ENCODE measurements at places on chromosomes 4 and X. TPM values are rescaled to one million over a fixed set of nuclear protein-coding genes. Genes with fewer than 3 reads are reported as not detected.

GRCh38 chr4:7414736-7415510, 19.8 kb downstream of the PSAPL1 start:
- DNase-seq, result no peak

Gene LDB2
- 45.4 TPM for total RNA-seq

Gene GSPT2
- total RNA-seq, result 9.4 TPM

Gene TMEM154
- total RNA-seq, result 4.4 TPM

GRCh38 chrX:65633826-65634225, 33.6 kb upstream of the MSN start:
- DNase-seq, result no peak

- no peak for DNase-seq
These were observed 113.5 kb upstream of the SCML1 start for GRCh38 chrX:17623750-17624149.

DNA sequence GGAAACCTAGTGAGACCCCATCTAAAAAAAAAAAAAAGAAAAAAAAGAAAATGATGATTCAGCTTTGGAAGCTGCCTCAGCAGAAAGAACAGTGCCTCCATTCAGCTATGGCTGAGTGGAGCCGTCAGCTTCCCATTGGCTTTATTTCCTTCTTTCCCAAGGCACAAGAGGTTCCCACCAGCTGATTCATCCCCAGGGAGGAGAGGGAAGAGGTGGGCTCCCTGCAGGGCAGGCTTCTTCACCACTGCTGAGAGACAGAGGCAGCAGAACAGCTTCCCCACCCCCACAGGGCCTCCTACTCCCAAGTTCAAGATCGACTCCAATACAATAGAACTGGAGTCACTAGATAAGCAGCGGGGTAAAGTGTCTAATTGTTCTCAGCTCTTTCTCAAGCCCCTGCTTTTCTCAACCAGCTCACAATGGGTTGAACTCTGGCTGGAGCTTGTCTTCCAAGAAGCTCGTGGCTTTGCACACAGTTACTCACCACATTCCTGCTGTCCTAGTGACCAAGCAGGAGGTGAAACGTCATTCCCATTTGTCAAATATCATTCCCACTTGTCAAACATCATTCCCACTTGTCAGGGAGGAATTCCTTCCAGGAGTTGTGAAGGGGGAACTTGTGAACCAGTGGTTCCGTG, 47.8 kb downstream of the FHDC1 start:
- no peak for DNase-seq

Gene RBM47
- total RNA-seq, result 10.8 TPM

Gene PLXNB3
- total RNA-seq, result 7.1 TPM

DNA sequence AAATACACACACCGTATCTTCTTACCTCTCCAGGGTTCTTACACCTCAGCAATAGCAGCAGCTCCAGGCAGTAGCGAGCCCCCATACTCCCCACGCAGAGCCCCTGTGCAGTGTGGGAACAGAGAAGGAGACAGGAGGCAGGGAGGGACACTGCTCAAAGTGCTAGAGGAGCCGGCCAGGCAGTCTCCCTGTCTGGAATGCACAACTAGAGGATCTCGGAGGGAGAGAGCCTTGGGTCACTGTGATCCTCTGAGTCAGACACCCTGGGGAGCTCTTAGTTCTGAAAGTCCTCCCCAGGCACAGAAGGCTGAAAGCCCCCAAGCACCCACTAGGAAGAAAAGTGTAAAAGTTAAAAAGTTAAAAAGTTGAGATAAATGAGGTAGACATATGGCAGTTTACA, 16.0 kb downstream of the AMELX start:
- no peak for DNase-seq

DNA sequence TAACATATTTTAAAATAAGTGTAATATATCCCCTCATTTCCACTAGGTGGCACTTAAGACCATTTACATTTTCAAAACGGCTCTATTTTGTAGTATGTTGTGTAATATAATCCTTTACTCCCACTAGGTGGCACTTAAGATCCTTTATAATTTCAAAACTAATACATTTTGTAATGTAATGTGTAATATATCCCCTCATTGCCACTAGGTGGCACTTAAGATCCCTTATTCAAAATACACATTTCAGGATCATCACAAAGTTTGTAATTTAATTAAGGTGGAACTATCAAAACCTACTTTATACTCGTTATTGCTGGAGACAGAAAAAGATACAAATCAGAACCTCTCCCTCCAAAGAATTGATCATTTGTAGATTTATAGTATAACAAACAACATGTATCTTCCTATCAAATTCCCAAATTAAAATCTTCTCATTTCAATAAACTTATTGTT, 132.5 kb downstream of the ARHGAP6 start:
- DNase-seq, result no peak

DNA sequence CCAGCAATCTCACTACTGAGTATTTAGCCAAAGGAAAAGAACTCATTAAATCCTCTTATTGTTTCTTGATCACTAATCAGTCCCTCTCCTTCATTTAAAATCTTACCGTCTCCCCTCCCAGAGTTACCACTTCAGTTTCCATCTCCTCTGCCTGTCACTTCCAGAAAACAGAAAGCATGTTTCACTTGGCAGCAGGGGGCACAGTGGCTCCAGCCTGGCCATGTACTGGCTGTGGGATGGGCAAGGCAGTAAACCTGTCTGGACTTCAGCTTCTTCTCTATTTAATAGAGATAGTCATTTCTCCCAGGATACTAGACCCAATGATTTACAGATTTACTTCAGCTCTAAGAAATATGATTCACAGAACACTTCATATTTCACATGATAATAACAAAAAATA, 63.2 kb downstream of the CD40LG start:
- peak; percentile 42 for DNase-seq

DNA sequence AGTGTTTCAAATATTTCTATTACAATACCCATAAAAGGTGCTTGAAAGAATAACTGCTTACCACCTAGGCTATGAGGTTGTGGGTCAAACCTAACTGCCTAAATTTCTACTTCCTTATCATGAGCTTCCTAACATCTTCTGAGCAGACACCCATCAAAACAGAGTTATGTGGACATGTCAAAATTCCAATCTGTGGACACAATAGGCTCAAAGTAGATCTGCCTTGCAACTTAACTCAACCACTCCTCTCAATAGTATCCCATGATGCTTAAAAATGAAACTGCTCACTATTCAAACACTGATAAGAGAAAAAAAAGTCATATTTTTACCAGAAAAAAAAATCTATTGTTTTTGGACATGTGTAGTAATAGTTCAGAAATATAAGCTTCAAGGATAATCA, 462.7 kb downstream of the INPP4B start:
- DNase-seq, result no peak

DNA sequence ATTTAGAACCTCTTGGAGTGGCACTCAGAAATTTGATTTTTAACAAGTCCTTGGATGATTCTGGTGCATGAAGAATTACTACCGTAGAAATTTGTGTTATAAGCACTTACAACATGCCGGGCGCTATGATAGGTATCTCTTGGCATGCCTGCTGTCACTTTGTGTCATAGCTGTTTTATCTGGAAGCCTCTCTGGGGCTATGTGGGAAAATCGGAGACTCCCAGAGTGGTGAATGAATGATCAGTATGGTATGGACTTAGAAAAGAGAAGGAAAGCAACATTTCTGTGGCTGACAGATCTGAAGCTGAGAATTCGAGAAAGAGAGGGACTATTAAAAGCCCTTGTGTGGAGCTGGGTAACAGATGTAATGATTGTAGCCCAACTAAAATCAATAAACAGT, 177.4 kb upstream of the MAMLD1 start:
- DNase-seq, result no peak

Gene WNK3
- total RNA-seq, result 0.71 TPM

DNA sequence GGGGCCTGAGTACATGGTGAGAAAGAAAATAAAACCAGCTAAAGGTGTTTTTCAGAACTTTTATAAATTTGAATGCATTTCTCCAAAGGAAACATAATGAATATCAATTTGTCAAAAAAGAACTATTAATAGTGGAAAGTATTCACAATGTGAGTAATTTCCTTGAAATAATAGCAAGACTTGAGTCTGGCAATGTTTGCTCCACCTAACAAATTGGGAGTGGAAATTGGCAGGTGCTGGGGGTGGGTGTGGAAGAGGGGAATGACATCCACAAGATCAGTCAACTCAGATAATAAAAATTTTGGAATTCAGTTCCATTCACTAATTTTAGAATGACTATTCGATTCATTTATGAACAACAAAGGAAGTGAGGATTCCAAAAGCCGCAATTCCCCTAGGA, 884.8 kb upstream of the SLIT2 start:
- no peak for DNase-seq

Gene SERTM2
- total RNA-seq, result not detected

GRCh38 chrX:13903405-13903804, 86.5 kb upstream of the GPM6B start:
- DNase-seq, result no peak

DNA sequence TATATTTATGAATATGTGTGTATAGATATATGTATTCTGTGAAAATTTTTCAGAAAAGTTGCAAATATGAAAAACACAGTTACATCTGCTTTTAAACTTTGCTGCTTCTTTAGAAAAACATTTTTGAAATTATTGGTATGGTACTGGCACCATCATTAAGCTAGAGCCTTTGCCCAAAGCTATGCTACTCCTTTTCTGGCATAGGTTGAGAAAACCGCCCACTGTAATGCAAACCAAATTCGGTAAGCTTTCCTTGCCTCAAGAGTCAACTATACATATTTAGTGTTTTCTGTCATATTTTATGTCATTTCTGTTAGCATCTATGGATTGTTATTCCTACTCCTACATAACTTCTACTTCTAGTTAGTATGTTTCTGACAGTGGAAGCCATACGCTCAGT, 50.7 kb downstream of the ANTXR2 start:
- no peak for DNase-seq

GRCh38 chr4:182827954-182828353, 89.2 kb downstream of the DCTD start:
- DNase-seq, result no peak

DNA sequence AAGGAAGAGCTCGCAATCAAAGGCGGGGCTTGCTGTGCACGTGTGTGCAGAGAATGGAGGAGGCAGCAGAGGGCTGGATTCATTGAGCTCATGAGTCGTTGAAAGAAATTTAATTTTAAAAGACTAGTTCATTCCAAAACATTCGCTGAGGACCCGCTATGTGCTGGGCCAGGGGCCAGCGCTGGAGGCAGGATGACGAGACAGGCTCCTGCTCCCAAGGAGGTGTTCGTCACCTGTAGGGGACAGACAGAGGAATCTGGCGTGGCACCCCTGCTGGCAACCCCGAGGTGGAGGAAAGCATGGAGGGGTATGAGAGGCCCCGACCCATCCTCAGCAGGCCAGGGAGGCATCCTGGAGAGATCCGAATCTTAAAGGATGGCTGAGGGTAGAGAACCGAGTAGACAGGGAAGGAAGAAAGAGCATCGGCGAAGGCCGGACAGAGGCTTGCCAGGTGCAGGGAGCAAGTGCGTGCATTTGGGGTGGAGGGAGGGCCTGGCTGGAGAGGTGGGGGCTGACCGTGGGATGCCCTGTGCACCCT, 96.4 kb downstream of the CPZ start:
- DNase-seq, result no peak

GRCh38 chrX:10875995-10876394, 235.1 kb upstream of the HCCS start:
- no peak for DNase-seq

Gene MAGEA12
- not detected for total RNA-seq

Gene BTC
- total RNA-seq, result 0.29 TPM

DNA sequence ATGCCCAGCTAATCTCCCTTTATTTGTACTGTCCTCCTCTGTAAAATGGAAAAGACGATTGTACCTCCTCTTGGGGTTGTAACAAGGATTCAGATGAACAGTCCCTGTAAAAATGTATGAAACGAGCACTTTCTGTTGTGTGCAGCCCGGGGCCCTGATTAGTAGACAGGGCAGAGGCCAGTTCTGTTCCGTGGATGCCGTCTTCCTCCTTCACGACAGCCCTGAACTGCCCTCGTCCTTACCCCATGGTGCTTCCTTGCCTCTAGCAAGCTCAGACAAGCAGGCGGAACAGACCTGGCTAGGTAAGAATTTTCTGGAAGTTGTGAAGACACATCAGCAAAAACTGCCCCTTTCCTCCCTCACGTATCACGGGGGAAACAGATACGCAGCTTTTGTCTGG, 22.3 kb upstream of the TADA2B start:
- DNase-seq, result no peak

- DNase-seq, result no peak
These were observed 106.1 kb upstream of the ATP6AP2 start for GRCh38 chrX:40474645-40475044.

Gene RTL3
- not detected for total RNA-seq

Gene HTN1
- not detected for total RNA-seq

DNA sequence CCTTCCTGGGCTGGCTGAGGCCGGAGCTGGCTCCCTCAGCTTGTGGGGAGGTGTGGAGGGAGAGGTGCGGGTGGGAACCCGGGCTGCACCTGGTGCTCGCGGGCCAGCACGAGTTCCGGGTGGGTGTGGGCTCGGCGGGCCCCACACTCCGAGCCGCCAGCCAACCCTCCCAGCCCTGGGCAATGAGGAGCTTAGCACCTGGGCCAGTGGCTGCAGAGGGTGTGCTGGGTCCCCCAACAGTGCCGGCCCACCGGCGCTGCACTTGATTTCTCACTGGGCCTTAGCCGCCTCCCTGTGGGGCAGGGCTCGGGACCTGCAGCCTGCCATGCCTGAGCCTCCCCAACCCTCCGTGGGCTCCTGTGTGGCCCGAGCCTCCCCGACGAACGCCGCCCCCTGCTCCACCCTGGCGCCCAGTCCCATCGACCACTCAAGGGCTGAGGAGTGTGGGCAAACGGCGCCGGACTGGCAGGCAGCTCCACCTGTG, 182.7 kb upstream of the PAQR3 start:
- DNase-seq, result no peak

- no peak for DNase-seq
These were observed 330.2 kb downstream of the PTTG2 start for GRCh38 chr4:38290366-38290765.

Gene ADH7
- total RNA-seq, result not detected

Gene MECP2
- 42.4 TPM for total RNA-seq

DNA sequence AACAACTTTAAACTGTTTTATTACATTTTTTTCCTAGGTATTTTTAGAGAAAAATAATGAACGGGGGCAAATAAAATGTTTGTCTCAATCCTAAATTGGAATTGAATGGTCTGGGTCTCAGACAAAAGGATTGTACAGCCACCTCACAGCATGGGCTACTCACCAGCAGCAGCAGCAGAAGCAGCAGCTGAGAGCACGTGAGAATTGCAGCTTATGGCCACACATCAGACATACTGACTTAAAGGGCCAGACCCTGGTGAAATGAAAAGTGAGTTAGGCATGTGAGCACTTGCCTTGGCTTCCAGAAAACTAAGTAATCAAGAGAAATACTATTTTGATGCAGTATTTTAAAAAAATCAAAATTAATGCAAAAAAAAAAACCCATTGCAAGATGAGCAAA, 56.6 kb downstream of the AASDH start:
- no peak for DNase-seq

Data from left cardiac atrium (tissue), 4 donors.